Astrocyte of the cerebellum (primary cell): ENCODE measurements at places on chromosomes 3 and 15.

- no peak for DNase-seq
Measured at GRCh38 chr15:90873488-90873997, 5.2 kb downstream of the FURIN start.

DNA sequence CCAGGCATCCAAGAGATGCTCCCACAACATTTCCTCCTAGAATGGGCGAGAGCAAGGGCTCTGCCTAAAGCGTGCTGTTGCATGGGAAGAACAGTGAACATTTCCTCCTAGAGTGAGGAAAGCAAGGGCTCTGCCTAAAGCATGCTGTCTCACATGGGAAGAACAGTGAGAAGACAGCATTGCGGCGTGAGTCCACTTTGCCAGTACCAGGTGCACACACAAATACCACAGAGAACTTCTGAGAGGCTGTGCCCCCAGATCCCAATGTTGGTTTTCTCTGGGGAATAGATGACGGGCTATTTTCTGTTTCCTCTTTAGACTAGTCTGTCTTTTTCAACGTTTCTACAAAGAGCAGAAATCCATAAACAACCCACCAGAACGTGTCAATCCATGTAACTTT is 142.9 kb downstream of the LRRK1 start:
- no peak for DNase-seq

DNA sequence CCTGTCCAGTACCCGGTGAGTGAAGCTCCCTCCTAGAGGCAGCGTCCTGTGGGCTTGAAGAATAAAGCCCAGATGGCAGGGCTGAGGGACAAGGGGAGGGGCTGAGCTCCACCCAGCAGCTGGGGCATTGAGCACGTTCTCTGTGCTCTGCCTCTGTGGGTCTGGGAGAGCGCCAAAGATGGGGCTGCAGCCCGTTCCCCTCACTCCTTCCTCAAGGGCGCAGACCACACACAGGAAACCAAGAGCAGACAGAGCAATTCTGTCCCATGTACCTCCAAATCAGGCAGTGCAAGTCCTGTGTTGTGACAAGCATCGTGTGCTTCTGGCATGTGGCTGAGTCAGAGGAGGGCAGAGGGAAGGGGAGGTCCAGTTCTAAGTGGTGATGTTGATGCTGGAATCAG is 15.7 kb upstream of the KIF23 start:
- no peak for DNase-seq

GRCh38 chr3:101150504-101150903 is 157.3 kb upstream of the ABI3BP start:
- DNase-seq, result no peak

DNA sequence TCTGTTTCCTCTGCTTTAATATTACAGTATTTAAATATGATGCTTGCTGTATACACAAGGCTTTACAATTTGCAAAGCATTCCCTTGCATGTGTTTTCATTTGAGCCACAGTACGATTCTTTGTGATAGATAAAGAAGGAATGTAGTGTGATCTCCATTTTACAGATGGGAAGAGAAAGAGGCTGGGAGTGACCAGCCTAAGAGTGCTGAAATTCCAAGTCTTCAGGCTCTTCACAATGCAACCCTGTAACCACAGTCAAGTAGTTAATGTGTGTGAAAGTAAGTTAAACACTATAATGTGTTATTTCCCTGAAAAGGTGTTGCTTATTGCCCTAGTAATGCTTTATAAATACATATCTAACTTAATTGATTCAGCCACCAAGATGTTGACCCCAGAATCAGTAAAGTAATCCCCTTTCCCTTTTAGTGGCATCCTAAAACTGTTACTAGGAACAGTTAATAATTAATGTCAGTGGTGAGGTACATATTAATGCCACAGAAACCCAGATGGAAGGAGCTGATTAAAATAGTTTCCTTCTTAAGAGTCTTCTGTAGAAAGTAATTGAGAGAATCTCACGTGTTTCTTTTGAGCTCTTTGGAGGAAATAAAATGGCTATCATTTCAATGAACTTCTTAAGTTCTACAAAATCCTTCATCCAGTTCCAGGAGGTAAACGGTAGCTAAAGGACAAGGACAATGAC is 110.4 kb downstream of the IL12A start:
- no peak for DNase-seq

DNA sequence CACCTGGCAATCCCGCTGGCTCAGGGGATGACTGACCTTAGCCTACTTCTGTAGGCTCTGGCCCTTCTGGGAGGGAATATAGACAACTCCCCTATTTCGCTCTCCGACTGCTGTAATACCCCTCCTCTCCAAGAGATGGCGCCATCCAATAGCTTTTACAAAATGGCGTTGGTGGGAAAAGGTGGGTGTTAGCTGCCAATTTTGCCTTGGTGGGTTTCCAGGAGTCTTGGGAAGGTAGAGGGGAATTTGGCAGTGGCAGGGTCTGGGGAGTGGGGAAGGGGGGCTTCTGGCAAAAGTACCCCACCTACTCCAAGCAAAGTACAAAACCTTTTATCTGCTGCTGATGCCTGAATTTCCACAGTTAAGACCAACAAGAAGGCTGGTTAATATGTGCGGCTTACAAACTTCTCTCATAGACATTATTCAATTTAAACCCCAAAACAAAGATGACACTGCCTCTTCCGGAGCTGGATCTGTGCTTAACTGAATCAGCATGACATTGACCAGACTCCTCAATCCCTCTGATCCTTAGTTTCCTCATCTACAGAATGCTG is 62.1 kb downstream of the RASGRF1 start:
- DNase-seq, result no peak
